ENCODE measurements at places on chromosomes 7 and 10.

DNA sequence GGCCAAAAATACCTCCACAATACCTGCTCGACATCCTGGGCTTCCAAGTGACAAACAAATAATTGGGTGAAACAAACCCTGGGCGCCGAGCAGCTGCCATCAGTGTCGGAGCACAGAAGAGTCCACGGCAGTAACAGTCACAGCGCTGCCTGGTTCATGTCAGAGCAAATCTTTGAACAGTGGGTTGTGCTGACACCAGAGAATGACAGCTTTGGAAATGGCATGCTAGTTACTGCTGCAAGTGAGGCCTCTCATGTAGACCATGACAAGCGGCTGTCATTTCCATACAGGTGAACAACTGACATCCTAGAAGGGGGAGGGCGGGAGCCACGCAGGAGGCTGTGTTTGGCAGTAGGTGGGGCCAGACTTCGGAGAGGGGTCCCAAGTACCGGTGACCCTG, 420.5 kb upstream of the GALNT17 start:
- DNase-seq = no peak

GRCh38 chr7:137731436-137731835, 115.3 kb downstream of the DGKI start:
- no peak for DNase-seq

GRCh38 chr7:14420768-14421167, 431.3 kb upstream of the ETV1 start:
- DNase-seq = no peak

DNA sequence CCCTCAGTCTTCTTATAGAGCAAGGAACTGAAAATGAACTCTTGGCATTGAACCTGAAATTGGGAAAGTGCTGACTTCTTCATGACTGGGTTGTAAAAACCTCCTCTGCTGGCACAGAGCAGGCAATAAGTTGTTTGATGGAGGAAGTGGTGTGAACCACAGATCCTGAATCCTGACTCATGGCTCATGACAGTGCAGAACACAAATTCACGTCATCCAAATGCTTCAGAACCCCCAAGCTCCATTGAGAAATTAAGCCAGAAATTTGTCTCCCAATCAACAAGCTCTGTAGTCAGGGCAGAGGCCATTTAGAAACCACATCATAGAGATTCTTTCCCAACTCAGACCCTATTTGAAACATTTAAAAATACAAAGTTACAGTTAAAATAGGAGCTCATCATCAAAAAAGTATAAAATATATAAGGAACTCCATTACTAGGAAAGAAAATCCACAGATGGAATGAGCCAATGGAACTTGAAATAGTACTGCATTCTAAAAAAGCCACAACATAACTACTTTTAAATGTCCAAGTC, 10.3 kb upstream of the STK17A start:
- peak; percentile 75 for DNase-seq

DNA sequence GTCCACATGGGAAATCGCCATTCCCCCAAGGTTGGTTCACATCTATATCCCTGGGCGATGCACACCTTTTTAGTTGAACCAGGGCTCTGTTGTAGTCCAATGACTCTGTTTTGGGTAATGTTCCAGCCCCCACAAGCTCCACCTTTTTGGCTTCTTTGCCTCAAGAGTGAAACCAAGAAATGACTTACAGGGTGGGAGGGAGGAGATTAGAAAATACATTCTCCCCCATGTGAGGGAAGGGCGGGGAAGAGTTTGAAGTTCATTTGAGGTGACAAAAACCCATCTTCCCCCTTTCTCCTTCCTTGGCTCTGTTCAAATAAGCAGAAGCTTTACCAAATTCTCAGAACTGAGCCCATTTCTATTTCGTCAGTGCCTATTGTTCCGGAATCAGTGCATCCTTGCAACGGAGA, 82.8 kb downstream of the GATA3 start:
- DNase-seq = no peak

DNA sequence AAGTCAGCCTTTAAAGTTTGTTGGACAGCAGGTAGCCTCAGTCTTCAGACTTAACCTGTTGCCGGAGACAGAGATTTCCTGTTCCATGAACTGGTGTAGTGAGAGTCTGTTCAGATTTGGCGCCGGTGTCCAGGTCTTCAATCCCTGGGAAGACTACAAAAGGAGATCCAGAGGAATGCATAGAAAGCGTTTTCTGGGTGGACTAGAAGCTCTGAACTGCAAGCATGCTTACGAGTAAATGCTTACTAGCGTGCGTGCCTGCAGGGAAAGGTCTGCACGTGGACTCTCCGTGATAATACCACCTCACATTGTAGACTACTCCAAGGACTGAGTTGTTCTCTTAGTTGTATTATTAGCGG, 878 bp downstream of the GLRX3 start:
- DNase-seq = no peak

- DNase-seq = no peak
Measured at GRCh38 chr7:131090188-131090587, 237.5 kb upstream of the MKLN1 start.

- DNase-seq = no peak
Measured at GRCh38 chr7:35725280-35725680, 30.3 kb upstream of the HERPUD2 start.

DNA sequence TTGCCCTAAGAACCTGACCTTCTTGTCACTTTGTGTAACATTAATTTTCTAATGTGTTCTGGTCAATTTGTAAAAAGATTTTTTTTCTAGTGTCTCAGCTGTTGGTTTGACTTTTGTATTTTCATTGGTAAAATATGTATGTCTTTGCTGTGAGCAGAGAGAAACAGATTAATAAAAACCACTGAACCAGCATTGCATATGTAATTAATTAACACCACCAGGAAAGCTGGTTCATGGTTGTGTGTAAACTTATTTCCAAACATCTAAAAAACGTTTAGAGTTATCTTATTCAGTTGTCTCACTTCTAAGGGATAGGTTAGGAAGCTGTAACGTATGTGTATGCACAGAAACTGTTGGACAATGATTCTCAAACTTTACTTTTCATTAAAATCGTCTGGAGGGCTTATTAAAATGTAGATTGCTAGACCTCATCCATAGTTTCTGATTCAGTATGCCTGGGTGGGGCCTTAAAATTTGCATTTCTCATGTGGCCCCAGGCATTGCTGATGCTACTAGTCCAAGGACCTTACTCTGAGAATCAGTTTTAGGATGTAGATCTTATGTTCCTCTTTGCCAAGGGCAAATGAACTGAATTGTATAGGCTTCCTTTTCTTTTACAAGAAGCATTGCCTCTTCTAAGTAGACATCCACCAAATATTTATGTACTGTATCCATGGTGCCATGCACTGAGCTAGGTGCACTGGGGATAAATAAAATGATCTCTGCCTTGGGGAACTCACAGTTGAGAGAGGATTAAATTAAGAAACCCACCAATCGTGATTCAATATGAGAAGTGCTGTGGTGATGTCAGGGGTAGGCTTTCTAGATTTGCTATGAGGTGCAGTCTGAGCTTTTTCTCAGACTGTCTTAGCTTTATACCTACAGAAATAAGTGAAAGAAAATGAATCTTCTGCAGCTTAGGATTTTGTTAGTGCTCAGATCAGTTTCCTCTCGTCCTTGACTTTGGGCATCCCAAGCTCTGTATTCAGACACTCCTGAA, 98.7 kb downstream of the AUTS2 start:
- DNase-seq = no peak
